ENCODE measurements at places on chromosomes 11 and 22.

DNA sequence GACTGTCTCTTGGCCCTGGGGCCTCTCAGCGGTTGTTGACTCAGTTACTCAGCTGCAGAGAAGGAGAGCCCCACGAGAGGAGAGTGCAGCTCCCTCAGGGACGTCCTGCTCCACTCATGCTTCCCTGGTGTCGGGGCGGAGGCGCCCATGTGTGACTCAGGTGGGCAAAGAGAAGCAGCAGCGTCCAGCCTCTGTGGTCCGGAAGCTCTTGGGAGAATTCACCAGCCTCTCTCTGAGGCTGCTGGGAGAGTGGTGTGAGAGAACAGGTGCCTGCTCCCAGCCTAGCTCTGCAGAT, 25.7 kb downstream of the GLB1L2 start:
- no peak for DNase-seq

DNA sequence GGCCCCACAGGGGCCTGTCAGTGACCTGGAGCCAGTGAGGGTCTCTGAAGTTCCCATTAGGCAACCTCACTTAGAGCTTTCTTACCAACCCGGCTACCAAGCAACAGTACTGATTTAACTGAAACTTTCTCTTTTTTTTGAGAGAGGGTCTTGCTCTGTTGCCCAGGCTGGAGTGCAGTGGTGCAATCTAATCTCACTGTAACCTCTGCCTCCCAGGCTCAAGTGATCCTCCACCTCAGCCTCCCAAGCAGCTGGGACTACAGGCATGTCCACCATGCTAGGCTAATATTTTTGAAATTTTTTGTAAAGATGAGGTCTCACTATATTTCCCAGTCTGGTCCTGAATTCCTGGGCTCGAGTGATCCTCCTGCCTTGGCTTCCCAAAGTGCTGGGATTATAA, 42.5 kb downstream of the ARFGAP3 start:
- DNase-seq, result no peak

GRCh38 chr11:95794086-95794485, 3.8 kb downstream of the CEP57 start:
- no peak for DNase-seq

DNA sequence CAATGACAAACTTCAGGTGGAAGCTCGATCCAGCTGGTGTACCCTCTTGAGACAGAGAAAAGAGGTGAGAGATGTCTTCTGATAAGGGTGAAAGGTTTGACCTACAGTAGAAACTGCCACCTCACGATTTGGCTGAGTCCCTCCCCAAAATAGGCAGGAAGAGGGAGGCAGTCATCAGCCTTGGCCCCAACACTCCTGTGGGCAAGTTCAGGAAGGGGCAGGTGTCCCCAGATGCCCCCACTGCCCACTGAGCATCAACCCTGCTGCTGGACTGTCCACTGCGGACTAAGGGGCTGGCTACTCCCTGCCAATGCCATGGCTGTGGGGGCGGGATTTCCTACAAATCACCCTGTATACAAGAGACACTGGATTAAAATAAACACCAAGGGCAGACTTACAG, 441.4 kb downstream of the BUD13 start:
- DNase-seq, result no peak

DNA sequence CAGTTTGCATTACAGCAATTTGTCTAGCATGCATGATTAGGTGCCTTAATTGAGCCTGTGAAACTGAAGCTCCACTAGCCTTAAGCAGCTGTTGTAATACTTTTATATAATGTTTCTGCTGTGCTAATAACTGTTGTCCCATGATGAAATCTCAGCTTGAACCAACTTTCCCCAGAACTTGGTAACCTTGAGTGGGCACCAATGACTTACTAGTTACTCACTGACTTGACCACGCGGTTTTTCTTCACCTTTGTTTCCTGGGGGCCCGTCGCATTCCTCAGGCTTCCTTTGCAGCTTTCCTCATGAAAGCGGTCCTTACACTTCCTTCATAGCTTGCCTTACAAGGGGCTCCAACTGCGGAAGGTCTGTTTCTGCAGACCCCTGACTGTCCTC, 11.2 kb upstream of the GLYATL1 start:
- DNase-seq, result no peak

GRCh38 chr11:129280027-129280811, 88.1 kb upstream of the ARHGAP32 start:
- peak; percentile 84 for DNase-seq

GRCh38 chr11:128559496-128560103, 27.8 kb downstream of the ETS1 start:
- no peak for DNase-seq

- DNase-seq, result no peak
Observed at GRCh38 chr22:41267958-41268357, 18.0 kb downstream of the RANGAP1 start.

GRCh38 chr22:19275919-19276600, 15.5 kb downstream of the CLTCL1 start:
- DNase-seq, result no peak

DNA sequence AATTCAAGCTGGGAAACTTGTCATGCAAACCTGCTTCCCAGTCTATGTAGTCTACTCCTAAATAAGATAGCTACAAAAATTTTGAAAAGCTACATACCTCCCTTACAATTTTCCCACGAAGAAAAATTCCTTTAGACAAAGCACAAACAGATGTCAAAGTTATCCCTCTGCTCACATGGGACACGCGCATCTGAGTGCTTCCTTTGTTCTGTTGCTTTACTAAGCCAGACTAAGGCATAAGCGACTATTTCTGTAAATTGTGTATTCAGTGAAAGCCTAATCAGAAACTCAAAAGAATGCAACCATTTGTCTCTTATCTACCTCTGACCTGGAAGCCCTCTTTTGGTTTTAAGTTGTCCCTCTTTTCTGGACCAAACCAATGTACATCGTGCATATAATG, 583.7 kb upstream of the B3GAT1 start:
- no peak for DNase-seq

GRCh38 chr11:102407901-102408300, 44.7 kb downstream of the TMEM123 start:
- no peak for DNase-seq

- no peak for DNase-seq
Observed at GRCh38 chr22:30637701-30638114, 2.1 kb downstream of the SLC35E4 start.

DNA sequence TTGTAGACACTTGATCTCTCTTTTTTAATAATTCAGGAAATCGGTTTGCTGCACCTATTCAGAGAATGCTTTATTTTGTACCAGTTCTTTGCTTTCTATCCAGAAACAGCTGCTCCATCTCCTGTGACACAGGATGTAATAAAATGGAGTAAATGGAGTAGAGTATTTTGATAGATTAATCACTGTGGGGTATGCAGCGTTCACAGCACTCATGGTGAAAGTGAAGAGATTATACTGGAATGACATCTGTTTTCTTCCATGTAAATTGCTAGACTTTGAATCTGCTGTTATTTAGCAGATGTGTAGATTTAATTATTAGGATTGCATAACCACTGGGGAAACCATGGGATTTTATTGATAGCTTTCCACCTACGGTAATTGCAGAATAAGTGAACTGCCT, 227.3 kb upstream of the ARHGAP42 start:
- no peak for DNase-seq

GRCh38 chr11:115464269-115464668, 39.9 kb downstream of the CADM1 start:
- no peak for DNase-seq

GRCh38 chr22:45007391-45008185, 2.2 kb downstream of the PHF21B start:
- DNase-seq, result no peak

GRCh38 chr22:23313791-23314567, 133.7 kb downstream of the BCR start:
- DNase-seq, result no peak

DNA sequence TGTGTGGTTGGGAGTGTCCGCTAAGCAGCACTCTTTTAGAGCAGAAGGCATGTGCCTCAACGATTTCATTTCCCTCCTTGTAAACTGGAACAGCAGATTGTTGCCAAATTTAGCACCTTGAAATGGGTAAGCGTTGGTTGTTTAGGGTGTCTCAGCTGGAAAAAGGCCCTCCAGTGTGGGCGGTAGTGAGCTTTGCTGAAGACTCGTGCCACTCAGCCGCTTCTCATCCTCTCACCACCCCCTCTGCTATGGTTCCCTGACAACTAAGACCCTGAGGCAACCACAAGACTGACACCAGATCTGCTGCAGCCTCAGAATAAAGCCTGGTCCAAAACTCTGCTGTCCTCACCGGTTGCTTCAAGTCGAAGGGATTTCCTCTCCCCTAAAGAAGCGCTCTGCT, 9.9 kb upstream of the FERMT3 start:
- no peak for DNase-seq

DNA sequence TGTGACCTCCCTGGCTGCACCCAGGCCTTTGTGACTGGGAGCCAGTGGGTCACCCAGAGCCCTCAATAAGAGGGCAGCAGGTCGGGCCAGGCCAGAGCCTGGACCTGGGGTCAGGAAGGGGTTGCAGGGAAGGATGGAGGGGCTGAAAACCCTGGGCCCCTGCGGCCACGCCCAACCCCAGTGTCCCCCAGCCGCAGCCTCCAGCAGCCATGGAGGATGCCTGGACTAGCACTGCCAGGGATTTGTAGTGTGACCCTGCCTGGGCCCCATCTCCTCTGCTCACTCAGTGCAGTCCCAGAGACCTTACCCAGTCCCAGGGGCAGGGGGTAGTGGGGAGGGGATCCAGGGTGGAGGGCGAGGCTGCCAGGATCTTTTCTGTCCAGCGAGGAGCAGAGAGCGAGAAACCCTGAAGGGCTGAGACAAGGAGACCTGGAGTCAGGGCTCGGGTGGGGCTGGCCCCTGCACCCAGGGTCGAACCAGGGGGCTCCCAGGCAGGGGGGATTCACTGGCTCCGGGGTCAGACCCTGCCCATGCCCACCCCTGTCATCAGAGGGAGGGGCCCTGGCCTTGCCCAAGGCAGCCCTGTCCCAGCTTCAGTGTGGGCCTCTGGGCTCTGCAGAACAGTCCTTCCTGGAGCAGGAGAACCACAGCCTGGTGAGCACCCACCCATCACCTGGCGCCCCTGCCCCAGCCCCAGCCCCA, 187.5 kb downstream of the IGLL1 start:
- no peak for DNase-seq

GRCh38 chr11:57269571-57270021, 32.5 kb upstream of the APLNR start:
- DNase-seq, result peak; percentile 26

GRCh38 chr11:8531982-8532381, 62.0 kb downstream of the STK33 start:
- no peak for DNase-seq

DNA sequence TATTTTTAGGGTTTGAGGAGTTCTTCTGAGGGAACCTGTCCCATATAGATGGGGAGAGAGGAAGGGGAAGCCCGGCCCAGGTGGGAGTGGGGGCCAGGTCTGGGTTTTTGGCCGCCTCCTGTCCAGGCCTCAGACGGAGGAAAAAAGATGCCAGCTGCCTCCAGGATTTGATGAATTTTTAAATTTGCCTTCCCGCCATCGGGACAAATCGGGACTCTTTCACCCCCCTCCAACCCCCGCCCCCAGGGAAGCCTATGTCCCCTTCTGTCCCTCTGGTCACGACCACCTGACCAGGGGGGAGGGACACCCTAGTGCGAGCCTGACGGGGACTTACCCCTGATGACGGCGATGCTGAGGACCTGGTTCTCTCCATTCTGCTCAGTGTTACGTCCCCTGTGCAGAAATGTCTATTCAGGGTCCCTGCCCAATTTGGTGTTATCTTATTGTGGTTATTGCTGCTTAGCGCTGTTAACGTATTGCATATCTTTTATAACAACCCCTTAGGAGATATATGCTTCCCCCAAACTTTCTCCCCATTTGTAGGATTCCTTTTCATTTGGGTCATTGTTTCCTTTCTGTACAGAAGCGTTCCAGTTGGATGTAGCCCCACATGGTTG, 115.9 kb upstream of the GRK3 start:
- DNase-seq, result no peak

GRCh38 chr11:130106381-130106780, 36.7 kb downstream of the APLP2 start:
- DNase-seq, result no peak
